Activated CD4-positive, alpha-beta memory T cell treated with anti-CD3 and anti-CD28 coated beads for 36 hours (primary cell): ENCODE measurements at places on chromosomes 1 and 21.

DNA sequence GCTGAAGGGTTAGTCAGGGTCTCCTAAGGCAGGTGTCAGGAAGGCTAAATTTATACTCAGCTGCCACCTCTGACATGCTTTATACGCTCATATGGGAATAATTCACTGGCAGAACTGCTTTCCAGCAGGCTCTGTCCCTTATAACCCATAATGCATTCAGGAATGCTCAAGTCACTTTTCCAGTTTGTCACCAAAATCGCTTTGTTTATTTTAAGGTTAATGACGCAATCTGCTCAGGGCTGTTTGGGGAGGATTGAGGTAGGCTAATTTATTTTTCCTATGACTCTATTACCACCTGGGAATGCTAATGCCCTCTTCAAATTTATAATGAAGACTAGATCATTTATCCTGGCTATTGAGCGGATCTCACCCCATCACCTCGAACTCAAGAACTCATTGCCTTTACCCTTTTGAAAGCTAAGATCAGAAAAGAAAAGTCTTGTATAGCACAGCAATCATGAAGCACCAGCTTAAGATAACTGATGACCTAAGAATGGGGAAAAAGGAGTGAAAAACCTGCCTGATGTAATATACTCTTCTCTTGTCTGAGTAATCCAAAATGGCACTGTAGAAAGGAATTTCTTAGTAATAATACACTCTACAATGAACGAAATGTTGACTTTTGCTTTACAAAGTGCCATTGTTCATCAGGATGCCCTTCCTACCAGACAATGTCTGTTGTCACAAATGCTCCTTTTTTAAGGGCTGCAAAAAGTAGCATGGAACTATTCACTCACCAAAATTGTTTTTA lies 97.9 kb upstream of the EXO1 start:
- DNase-seq: no peak

DNA sequence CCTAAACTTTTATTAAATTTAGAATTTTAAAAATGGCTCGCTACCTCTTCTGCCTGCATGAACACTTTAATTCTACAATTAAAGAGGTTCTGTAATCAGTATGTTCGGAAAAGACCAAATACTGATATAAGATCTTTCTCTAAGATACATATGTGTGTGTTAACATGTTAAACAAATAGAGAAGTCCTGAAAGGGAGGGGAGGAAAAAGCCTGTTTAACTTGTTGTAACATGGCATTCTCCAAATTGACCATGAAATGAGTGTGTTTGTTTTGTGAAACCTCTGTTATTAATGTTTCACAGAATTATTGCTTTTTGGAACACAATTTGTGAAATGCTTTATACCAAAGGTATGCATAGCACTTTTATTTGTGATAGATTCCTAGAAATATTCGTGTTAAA lies 77.0 kb downstream of the MARK1 start:
- DNase-seq: no peak

DNA sequence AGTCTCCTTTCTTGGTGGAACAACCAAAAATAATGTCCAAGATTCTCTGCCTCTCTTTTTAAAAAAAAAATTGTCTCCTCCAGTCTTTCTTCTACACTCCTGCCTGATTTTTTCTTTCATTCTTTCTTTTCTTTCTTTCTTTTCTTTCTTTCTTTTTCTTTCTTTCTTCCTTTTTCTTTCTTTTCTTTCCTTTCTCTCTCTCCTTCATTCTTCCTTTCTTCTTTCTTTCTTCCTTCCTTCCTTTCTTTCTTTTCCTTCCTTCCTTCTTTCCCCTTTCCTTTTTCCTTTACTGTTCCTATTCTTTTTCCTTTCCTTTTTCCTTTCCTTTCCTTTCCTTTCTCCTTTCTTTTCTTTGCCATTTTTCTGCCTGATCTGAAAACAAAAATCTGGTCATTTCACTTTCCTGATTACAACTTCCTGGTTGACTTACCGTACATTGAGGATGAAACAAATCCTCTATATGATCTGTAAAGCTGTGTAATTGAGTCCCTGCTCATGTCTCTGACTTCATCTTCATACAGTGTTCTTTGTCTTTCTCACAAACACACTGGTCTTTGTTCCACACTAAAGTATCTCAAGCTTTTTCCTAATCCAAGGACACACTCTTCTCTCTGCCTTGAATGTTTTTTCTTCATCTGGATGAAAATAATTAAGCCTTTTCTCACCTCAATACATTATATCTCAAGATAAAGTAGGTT lies 6.1 kb upstream of the KRTAP23-1 start:
- DNase-seq: no peak

DNA sequence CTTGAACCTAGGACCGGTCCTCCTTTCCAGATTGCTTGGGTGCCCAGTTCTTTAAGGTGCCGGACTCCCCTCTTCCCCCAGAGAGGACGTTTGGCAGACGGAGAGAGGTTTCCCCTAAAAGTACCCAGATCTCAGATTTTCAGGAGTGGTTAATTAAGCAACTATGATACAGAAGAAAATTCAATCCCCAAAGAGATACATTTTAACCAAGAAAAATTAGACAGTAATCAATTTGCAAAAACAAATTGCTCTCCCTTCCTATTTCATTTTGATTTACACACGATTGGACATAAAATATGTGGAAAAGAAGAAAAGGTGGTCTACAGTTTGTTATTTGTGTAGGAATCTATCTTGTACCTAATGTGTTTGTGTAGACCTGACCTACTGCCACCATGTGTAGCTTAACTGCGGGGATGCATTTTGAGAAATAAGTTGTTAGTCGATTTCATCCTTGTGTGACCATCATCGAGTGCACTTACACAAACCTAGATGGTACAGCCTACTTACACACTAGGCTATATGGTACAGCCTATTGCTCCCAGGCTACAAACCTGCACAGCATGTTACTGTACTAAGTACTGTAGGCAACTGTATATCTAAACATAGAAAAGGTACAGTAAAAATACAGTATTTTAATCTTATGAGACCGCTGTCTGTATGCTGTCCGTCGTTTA lies 755 bp downstream of the RPAP2 start:
- DNase-seq: no peak

DNA sequence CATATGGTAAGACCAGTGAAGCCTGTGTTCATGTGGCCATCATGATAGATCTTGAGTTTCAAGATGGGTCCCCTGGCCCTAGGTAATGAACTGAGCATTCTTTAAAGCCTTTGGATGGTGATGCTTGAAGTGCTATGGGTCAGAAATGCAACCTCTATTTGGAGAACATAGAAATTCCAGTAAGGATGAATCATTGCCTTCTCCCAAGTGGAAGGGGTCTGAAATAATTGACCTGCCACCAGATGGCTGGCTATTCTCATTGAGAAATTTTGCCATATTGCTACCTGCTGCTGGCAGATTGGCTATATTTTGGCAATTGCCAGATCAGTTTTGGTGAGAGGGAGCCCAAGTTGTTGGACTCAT lies 739 bp upstream of the IFI6 start:
- DNase-seq: no peak

DNA sequence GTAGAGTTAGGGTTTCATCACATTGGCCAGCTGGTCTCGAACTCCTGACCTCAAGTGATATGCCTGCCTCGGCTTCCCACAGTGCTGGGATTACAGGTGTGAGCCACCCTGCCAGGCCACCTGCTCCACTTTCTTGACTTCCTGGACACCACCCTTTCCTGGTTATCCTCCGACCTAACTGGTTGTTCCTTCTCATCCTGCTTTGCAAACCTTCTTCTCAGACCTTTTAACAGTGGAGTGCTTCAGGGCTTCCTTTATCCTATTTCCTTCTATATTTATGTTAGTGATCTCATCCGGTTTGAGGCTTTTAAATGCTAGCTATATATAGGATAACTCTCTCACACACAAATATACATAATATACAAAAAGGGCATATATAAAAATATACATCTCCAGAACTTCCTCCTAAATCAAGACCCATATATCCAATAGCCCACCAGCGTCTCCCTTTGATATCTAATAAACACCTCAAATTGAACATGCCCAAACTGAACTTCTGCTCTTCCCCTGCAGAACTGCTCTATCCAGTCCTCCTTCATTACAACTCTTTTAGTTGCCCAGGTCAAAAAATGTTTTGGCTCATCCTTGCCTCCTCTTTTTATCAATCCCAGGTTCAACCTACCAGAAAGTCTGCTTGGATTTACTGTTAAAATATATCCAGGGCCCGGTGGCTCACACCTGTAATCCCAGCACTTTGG lies 19.5 kb upstream of the UQCRHL start:
- no peak for DNase-seq

GRCh38 chr21:45511661-45512431 lies 30.4 kb downstream of the SLC19A1 start:
- no peak for DNase-seq

GRCh38 chr1:113192242-113192641 lies 119.2 kb downstream of the LRIG2 start:
- DNase-seq: no peak

DNA sequence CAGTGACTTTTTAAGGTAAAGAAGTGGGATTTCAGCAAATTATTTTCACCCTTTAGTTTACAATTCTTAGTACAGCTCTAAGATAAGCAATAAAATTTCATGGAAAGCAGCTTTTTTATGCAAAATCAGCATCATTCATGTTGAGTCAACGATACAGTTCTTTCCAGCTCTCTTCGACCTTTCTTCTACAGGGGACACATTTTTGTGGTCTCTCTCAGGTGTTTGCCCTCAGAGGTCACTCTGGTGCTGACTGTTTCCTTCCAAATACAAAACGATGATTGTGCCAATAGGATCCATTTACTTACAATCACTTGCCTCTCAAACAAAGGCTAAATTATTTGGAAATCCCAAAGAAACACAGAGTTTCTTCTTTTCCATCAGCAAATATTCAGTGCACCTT lies 51.0 kb downstream of the PSMG1 start:
- no peak for DNase-seq

DNA sequence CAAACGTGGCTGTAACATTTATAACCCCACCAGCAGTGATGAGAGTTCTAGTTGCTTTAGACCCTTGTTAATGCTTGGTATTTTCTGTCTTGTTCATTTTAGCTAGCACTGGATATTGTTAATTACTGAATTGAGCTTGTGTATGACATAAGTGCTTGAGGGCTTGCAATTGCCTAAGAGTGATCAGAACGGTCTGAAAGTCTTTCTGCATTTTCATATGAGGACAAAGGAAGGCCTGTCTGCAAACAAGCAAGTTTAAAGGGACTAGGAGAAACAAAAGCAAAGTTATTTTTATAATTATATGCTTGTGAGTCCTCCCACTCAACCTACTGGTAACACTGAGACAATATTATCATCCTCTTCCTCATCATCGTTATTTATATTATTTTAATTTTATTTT lies 305.5 kb upstream of the DUSP10 start:
- DNase-seq: no peak

DNA sequence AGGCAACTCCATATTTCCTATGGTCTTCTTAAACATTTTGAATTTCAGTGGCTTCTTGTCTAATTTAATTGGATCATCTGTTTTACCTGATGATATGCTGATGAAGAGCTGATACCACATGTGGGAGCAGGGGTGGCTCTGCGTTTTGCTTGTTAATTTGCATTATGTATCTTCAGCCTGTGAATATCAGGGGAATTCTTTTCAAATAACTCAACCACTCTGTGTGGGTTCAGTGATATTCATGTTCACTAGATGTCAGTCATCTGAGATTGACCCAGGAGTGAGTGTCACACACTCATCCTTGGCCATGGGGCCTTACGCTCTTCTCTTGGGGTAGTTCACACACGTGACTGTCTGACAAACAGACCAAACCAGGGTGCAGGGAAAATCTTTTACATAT lies 83.0 kb downstream of the FCRL5 start:
- DNase-seq: no peak

DNA sequence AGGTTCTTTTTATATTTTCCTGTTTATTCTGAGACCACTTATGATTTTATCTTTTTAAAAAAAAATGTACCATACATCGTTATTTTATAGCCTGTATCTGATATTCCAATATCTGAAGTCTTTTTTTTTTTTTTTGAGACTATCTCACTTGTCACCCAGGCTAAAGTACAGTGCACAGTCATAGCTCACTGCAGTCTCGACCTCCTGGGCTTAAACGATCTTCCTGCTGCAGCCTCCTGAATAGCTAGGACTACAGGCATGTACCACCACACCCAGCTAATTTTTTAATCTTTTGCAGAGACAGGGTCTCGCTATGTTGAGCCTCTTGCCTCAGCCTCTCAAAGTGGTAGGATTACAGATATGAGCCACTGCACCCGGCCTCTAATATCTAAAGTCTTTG lies 25.1 kb downstream of the BCAR3 start:
- DNase-seq: no peak

DNA sequence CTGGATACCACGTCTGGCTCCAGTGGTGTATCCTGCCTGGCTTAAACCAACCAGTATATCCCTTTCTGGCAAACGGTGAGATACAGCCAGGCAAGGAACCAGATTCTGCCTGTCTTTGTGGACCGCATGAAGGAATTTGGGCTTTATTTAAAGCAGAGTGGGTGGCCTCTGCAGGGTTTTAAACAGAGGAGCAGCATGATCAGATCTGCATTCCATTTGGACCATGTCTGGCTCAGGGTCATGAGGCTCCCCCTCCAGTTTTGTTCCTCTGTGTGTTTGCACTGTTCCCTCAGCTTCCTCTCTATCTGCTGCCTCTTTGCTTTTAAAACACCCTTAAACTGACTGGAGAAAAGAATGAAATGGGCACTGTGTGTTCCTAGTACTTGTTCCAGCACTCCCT lies 195.0 kb downstream of the GIPC2 start:
- DNase-seq: no peak

DNA sequence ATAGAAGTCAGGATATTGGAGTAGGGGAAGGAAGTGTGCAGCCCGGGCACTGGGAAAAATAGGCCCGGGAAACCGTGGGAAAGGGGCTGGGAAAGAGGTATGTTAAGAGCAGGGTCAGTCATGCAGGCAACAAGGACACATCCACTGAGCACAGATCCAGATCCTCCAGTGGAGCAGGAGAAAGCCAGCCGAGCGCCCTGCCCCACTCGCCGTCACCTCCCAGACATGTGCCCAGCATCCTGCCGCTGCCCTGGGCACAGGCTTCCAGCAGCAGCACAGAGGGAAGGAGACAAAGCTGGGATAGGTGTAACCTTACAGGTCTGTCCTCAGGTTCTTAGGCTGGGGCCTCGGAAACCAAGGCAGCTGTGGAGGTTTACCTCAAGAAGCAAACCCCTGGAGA lies 64.2 kb downstream of the FAM163A start:
- no peak for DNase-seq
